ENCODE measurements at places on chromosomes 5 and 9.

DNA sequence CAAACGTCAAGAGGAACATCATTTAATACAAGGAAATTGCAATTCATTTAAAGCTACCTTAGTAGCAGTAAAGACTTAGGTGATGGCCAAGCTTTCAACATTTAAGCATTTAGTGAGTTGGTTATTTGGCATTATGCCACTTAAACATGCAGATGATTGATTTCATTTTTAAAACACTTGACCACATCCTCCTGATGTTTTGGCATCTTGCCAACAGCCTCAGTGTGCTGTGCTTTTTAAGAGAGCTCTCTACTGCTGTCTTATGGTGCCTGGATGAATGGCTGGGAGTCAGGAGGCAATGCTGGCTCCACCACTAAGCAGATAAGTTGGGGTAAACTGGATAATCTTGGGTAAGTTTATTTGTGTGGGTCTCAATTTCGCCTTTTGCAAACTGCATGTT, 364.5 kb downstream of the MAN2A1 start:
- no peak for DNase-seq

GRCh38 chr9:104118916-104119315, 24.8 kb downstream of the SMC2 start:
- DNase-seq, result no peak

- DNase-seq, result no peak
These were observed 317.7 kb downstream of the LRRC70 start for GRCh38 chr5:62896121-62896893.

- DNase-seq, result no peak
These were observed 446.2 kb upstream of the TRPC7 start for GRCh38 chr5:136811551-136811950.

DNA sequence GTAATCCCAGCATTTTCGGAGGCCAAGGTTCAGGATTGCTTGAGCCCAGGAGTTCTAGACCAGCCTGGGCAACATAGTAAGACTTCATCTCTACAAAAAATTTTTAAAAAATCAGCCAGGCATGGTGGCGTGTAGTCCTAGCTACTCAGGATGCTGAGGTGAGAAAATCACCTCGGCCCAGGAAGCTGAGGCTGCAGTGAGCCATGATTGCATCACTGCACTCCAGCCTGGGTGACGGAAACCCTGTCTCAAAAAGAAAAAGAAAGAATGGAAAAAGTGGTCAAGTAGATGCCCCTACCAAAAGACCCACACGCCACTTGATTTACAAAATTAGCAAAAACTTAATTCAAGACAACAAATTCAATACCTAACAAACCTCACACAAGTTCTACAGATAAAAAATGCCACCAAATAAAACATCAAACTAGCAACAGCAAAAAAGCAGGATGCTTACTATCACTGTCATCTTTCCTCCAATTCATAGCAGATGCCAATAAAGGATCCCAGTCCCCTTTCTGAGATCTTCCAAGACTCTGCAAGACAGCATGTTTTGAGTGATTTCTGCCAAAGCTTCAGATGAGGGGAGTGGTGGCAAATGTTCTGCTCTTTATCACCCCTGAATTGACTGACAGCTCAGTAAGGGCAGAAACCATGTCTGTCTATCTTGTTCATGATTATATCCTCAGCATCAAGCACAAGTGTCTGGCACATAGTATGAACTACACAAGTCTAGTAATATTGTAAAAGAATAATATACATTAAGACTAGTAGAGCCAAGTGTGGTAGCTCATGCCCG, 34.2 kb upstream of the TESK1 start:
- DNase-seq, result no peak

GRCh38 chr5:127101533-127101932, 28.2 kb upstream of the C5orf63 start:
- DNase-seq, result no peak
